ENCODE measurements at places on chromosomes 11 and 22. TPM values are rescaled to one million over a fixed set of nuclear protein-coding genes. Genes with fewer than 3 reads are reported as not detected.

DNA sequence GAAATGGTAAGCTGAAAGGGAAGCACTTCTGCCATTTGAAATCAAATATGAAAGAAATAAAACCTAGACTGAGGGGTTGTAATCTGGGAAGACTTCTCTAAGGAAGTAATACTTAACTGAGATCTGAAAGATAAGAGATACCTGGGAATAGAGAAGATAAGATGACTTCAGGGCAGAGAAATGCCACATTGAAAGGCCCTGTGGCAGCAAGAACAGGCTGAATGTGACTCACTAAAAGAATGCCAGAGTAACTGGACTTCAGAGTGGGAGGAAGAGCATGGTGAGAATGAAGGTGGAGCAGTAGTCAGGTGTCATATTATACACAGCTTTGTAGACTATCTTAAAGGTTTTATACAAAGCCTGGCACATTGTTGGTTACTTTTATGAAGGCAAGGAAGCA lies 17.6 kb downstream of the CALCA start:
- no peak for DNase-seq

DNA sequence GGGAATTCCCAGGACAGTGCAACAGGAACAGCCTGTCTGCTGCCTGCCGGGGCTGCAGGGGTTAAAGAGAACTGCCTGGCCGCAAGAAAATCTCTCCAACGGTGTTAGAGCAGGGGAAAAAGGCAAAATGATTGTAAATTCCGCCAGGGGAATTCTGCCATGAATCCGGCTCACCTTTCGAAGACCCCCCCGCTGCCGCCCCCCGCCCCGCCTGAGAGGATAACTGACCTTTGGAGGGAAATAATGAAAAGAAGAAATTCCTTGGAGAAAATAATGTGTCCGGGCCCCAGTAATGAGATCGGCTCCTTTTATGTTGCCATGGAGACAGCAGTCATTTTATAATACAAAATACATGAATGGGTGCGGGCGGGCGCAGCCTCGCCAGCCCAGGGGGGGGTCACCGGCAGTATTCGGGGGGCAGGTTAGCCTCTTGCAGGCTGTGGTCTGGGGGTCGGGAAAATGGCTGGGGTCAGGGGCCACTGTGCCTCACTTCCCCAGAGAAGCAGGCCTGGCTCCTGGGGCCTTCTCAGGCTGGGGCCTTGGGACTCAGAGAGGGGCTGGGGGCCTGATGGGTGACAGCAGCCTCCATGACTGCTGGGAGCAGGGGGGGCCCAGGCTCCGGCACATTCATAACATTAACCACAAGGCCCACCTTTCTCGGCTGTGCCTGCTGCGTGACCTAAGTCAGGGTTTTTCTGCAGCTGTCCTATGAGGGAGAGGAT lies 228.1 kb downstream of the MN1 start:
- DNase-seq = no peak

OR8D4 gene
- total RNA-seq = not detected

GRCh38 chr11:127042445-127042844 lies 41.9 kb upstream of the KIRREL3 start:
- no peak for DNase-seq

OR51B2 gene
- not detected for total RNA-seq

- DNase-seq = no peak
Observed at GRCh38 chr11:33434294-33434693, 177.1 kb downstream of the HIPK3 start.

PRR33 gene
- not detected for total RNA-seq

DNA sequence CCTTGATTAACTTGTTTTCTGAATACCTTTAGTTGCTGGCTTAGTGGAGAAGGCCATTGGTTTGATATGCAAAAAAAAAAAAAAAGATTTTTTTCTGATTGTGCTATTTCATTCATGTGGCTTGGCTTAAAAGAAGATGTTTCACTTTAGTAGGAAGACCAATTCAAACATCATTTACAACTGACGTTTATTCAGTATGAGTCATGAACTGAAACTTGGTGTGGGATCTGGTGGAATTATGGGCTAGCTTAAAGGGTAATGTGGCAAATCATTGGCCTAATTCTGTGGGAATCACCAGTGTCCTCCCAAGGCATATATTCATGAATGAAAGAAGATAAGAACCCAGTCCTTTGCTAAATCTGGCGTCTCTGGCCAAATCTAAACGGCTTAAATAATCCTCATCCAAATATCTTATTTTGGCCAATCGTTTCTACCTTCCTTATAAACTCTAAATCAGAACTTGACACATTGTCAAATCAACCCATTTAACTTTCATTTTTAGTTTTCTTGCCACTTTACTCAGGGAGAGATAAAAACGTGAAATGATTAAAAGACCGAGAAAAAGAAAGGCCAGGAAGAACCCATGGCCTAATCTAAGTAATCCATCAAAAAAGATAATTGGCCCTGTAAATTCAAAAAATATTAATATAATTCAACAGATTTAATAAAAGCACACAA lies 77.0 kb downstream of the DDIAS start:
- DNase-seq = peak; percentile 4

- no peak for DNase-seq
Observed at GRCh38 chr22:43515902-43516301, 104.1 kb downstream of the MPPED1 start.

DNA sequence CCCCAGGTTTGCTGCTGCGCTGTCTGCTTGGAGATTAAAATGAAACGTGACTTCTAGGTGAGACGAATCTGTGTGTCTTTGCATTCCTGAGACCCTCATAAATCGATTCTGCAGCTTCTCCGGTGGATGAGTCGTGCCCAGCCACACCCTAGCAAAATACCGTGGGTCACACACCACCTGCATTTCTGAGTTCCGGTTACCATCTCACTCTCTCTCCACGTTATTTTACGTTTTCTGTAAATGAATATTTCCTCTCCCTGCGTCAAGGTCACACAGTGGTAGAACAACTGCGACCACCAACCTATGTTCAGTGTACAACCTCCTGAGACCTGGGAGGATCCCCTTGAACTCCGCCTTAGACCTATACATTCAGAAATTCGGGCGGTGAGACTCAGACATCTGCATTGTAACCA lies 1.1 kb downstream of the YWHAH start:
- no peak for DNase-seq

ATG16L2 gene
- total RNA-seq = 5.5 TPM

CACNA1I gene
- total RNA-seq = not detected

DNA sequence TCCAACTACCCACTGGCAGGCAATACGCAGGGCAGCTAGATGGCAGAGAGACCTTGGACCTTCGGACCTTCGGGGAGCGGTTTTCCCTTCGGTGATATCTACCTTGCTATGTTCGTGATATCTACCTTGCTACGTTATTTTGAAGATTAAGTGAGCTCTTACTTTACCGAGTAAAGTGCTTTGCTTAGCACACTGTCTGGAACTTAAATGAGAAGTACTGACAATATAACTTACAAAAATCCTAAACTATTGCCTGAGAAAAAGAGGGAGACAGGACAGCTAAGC lies 1.0 kb upstream of the PRDM10 start:
- no peak for DNase-seq

SPDYC gene
- total RNA-seq = not detected

OR5B21 gene
- total RNA-seq = not detected

- no peak for DNase-seq
Observed at GRCh38 chr11:134449713-134450112, 37.7 kb upstream of the B3GAT1 start.

TSGA10IP gene
- total RNA-seq = not detected

GRCh38 chr11:119369132-119369925 lies 12.2 kb downstream of the USP2 start:
- no peak for DNase-seq

DNA sequence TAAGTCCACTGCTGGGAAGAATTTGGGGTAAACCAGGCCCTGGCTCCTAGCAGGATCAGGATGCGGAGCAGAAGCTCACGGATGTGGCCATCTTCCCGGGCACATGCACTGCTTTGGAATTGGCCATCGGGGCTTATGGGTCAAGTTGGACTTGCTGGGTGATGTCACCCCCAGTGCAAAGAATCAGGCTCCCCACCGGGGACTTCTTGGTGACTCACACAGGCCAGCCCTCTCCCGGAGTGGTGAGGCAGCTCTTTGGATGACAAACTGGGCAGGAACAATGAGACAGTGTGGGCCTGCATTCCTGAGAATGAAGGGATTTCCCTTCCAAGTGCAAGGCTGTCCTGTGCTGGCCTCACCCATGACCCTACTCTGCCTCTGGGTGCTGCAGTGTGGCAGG lies 128.8 kb upstream of the ANO1 start:
- DNase-seq = peak; percentile 85

DNA sequence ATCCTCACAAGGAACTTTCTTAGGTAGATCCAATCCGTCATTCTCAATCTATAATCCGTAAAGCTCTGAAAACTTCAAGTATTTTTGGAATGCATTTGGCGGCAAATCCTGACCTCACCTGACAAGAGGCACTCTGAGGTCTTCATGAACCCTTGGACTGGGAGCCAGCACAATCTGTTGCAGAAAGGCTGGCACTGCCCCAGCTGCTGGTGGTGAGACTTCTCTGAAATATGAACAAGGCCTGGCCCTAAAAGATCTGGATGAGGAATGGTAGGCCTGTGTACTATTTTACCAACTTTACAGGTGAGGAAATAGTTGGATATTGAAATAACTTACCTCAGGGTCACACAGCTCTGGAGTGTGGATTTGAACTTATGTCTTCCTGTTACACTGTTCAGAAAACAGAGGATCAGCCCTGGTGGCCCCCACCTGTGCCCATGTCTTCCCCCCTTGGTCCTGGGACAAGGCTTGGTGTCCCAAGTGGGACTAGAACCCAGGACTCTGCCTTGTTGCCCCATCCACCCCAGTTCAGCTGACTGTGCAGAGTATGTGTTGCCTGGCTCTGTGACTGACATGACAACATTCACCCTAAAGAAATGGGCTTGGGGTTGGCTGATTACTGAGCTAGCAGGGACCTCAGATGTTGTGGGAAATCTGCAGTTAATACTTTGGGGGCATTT lies 471.4 kb downstream of the MN1 start:
- DNase-seq = no peak

H19 gene
- total RNA-seq = 5.6 TPM

GRCh38 chr11:57541169-57541568 lies 3.8 kb downstream of the SMTNL1 start:
- no peak for DNase-seq

DNA sequence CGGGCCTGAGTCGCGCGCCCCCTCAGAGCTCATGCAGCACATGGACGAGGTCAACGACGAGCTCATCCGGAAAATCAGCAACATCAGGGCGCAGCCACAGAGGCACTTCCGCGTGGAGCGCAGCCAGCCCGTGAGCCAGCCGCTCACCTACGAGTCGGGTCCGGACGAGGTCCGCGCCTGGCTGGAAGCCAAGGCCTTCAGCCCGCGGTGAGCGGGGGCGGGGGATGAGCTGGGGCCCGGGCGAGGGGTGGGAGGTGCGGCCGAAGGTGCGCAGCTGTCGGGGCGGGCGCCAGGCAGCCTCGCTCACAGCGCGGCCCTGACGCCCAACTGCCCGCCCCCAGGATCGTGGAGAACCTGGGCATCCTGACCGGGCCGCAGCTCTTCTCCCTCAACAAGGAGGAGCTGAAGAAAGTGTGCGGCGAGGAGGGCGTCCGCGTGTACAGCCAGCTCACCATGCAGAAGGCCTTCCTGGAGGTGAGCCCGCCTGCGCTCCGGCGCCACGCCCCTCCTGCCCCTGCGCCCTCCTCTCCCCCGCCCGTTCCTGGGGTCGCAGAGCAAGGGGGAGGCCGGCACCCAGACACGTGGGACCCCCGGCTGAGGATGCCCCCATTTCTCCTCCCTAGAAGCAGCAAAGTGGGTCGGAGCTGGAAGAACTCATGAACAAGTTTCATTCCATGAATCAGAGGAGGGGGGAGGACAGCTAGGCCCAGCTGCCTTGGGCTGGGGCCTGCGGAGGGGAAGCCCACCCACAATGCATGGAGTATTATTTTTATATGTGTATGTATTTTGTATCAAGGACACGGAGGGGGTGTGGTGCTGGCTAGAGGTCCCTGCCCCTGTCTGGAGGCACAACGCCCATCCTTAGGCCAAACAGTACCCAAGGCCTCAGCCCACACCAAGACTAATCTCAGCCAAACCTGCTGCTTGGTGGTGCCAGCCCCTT lies 20.5 kb downstream of the EPS8L2 start:
- DNase-seq = no peak

SEZ6L gene
- total RNA-seq = not detected
